ENCODE measurements at places on chromosomes 11 and 22. TPM values are rescaled to one million over a fixed set of nuclear protein-coding genes. Genes with fewer than 3 reads are reported as not detected.

DNA sequence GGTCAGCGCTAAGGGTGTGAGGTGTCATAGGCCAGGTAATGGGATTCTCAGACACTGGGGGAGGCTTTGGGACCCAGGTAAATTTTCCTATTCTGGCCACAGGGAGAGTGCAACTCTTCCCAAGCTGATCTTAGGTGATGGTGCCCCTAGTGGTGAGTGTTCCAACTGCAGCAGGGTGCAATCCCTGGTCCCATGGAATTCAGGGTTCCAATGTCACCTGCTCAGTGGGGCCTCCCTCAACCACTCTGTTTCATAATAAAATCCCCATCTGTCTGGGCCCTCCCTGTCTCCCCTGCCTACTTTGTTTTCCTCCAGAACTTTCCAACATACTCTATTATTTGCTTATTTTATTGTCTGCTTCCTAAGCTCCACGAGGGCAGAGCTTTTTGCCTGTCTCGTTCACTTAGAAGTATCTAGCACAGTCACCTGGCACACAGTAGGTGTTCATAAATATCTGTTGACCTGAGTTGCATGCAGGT is 2.9 kb upstream of the SGSM1 start:
- H3K4me1 ChIP-seq, result peaks cover 5% of the 10 kb centered on the region
- H3K36me3 ChIP-seq, result no peaks in the 10 kb centered on the region
- H3K4me3 ChIP-seq, result no peak overlapping the region
- DNase-seq, result peak; percentile 39
- H3K27me3 ChIP-seq, result peaks cover 2% of the 10 kb centered on the region

The SOX10 gene
- total RNA-seq, result 0.09 TPM

The CADM1 gene
- 57.9 TPM for total RNA-seq

- no peaks in the 10 kb centered on the region for H3K4me1 ChIP-seq
- no peak for DNase-seq
- H3K27me3 ChIP-seq, result no peaks in the 10 kb centered on the region
Observed at GRCh38 chr11:60280412-60280811, at the start of gene MS4A4A. TSS of gene MS4A4A (plus strand) at chr11:60280666. CDS start at chr11:60280676, 10 bp downstream.

The PRG3 gene
- total RNA-seq, result not detected

GRCh38 chr11:93054881-93055280 is 85.4 kb downstream of the MTNR1B start:
- peaks cover 15% of the 10 kb centered on the region for H3K27me3 ChIP-seq
- H3K27ac ChIP-seq, result no peak overlapping the region
- no peak overlapping the region for H3K4me3 ChIP-seq
- no peaks in the 10 kb centered on the region for H3K36me3 ChIP-seq

The IL10RA gene
- total RNA-seq, result 0.38 TPM

The MMP13 gene
- total RNA-seq, result not detected

- peaks cover 20% of the 10 kb centered on the region for H3K36me3 ChIP-seq
- H3K27me3 ChIP-seq, result no peaks in the 10 kb centered on the region
- no peak overlapping the region for H3K4me3 ChIP-seq
- peaks cover 1% of the 10 kb centered on the region for H3K4me1 ChIP-seq
- H3K27ac ChIP-seq, result no peak overlapping the region
- DNase-seq, result no peak
Observed at GRCh38 chr11:73866095-73866579, 10.5 kb downstream of the COA4 start.

DNA sequence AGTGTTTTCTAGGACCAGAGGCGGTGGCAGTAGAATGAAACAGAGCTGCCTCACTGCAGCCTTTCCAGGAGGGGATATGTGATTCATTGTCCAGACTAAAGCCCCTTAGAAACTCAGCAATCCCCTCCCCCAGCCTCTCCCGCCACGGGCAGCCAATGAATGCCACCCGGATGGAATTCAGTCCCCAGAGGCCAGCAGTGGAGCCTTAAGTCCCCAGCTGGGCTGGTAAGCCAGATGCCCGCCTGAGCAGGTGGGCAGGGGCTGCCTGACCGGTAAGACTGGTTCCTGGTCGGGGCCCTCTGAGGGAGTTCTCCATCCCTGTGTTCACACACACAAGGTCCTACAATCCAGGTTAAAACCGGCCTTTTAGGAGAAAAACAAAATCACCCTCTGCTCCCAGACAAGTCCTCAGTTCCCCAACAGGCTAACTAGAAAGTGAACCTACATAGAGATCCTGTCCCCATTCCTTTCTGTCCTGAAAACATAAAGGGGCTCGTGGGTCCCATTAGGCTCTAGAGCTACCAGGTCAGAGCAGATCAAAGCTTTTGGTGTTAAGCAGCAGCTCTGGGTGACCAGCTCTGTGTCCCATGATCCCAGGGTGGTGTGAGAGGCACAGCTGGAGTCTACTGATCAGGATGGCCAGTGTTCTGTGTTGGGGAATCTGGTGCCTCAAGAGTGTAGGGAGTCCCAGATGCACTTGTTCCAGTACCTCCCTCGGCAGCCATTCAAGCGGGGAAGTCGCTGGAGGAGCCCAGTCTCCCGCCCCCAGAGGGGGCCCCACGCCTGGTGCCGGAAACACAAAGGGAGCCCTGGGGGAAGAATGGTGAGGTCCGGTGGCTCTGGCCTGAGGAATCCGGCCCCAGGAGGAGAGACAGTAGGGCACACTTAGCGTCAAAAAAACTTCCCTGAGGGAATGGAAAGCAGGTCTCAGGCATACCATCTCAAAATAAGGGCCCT is 2.6 kb downstream of the PATZ1 start:
- peaks cover 6% of the 10 kb centered on the region for H3K36me3 ChIP-seq
- no peaks in the 10 kb centered on the region for H3K27me3 ChIP-seq
- peak overlapping the region; percentile 74 for H3K4me3 ChIP-seq
- H3K4me1 ChIP-seq, result peaks cover 60% of the 10 kb centered on the region

DNA sequence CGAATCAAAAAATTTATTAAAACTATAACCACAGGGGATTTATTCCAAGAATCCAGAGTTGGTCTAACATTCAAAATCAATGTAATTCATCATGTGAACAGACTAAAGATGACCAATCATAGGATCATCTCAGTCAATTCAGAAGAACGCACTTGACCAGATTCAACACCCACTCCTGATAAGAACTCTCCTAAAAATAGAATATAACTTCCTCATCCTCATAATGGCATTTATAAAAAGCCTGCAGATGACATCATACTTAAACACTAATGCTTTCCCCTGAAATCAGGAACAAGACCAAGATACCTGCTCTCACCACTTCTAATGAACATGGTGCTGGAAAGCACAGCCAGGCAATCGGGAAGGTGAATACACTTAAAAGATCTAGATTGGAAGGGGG is 10.5 kb upstream of the MUC2 start:
- H3K36me3 ChIP-seq, result no peaks in the 10 kb centered on the region
- H3K27ac ChIP-seq, result no peak overlapping the region
- DNase-seq, result no peak
- no peak overlapping the region for H3K4me3 ChIP-seq

- no peak overlapping the region for H3K27ac ChIP-seq
- no peak overlapping the region for H3K4me3 ChIP-seq
- H3K36me3 ChIP-seq, result peaks cover 7% of the 10 kb centered on the region
- no peaks in the 10 kb centered on the region for H3K27me3 ChIP-seq
- no peaks in the 10 kb centered on the region for H3K4me1 ChIP-seq
Observed at GRCh38 chr11:14125529-14125928, 163.0 kb downstream of the SPON1 start.

The GRM5 gene
- 0.35 TPM for total RNA-seq

The MIF gene
- total RNA-seq, result 916 TPM

DNA sequence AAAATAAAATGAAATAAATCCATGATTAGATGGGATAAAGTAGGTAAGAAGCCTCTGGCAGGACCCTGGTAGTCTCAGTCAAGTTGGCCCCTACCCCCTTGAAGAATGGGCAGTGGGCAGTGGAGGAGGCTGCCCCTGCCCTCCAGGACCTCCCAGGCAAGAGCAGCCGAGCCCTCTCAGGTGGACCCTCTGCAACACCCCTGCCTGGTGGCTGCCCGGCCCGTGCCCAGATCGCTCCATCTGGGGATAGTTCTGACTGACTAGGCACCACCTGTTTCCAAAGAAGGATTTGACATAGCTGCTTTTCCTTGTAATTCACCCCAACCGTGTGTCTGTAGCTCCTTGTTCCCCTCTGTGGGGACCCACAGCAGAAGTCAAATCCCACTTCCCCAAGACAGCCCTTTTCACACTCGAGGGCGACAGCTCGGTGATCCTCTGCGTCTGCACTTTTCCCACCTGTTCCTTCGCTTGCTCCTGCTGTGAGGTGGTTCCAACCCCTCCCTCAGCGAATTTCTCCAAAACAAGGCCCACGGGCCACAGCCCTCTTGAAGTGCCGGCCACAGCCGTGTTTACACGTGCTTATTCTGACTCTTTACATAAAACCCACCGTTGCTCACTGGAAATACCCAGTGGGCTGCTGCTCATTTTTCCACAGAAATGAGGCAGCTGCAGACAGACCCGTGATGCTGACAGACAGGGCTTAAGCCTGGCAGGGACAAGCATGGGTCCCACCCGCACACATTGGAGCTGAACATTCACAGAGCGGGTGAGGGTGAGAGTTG is 5.5 kb upstream of the TMPRSS13 start:
- peaks cover 62% of the 10 kb centered on the region for H3K4me1 ChIP-seq
- no peaks in the 10 kb centered on the region for H3K27me3 ChIP-seq
- H3K36me3 ChIP-seq, result no peaks in the 10 kb centered on the region
- no peak for DNase-seq
- no peak overlapping the region for H3K27ac ChIP-seq

The CDC42BPG gene
- total RNA-seq, result 24.6 TPM

- peaks cover 22% of the 10 kb centered on the region for H3K27me3 ChIP-seq
- no peaks in the 10 kb centered on the region for H3K36me3 ChIP-seq
- H3K4me1 ChIP-seq, result no peaks in the 10 kb centered on the region
- no peak overlapping the region for H3K4me3 ChIP-seq
- no peak overlapping the region for H3K27ac ChIP-seq
Observed at GRCh38 chr11:1779806-1780699, 16.3 kb upstream of the CTSD start.

The MAP6 gene
- 1.2 TPM for total RNA-seq

DNA sequence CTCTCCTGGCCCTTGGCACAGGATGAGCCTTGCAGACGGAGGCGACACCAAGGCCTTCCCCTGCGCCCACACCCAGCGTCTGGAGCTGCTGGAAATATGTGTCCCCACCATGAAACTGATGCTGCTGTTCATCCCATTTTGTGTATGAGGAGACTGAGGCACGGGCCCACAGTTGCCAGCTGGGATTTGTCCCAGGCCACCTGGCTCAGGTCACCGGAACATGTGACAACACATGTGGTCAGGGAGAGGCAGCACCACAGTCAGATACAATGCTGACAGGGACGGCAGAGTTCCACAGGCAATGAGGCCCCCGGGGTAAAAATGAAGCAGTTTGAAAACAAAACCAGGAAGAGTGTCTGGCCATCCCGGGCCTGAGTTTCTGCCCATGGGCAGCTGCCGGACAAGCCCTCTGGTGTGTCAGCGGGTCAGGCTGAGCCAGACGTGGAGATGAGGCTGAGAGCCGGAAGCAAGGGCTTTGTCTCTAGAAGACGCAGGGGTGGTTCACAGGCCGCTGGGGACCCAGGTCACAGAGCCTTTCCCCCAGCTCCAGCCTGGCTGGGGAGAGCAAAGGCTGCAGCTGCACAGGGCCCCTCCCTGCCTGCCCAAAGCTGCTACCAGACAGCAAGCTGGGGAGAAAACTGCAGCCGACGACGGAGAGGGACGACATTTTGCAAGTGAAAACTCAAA is 80.7 kb downstream of the CDKN1C start:
- peak overlapping the region; percentile 64 for H3K27ac ChIP-seq
- peaks cover 56% of the 10 kb centered on the region for H3K4me1 ChIP-seq
- H3K4me3 ChIP-seq, result no peak overlapping the region
- H3K27me3 ChIP-seq, result no peaks in the 10 kb centered on the region

DNA sequence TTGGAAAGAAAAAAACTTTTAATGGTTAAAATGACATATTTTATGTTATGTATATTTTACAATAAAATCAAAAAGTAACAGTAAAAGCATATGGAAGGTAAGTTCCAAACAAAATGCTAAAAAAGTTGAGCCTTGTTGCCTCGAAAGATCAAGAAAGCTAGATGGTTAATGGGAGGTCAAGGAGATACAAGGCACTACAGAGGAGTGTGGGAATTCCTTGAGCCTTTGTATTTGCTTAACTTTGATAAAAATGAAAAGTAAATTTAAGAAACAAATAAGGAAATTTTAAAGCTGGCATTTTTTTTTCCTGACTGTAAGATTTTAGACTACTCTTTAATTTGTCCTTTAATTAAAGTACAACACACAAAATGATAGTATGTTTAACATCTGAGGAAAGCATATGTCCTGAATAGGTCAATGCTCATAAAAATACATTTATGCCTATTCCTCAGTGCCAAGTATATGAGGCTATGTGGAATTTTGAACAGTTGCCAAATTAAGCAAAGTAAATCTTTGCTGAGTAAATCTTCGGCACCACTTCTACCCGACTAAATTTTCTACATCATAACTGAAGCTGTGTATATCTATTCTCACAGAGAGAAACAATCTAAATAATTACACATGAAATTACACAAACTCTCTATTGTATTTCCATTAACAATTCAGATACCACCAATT is 108.8 kb downstream of the TTC28 start:
- H3K27ac ChIP-seq, result no peak overlapping the region
- no peak for DNase-seq
- H3K36me3 ChIP-seq, result peaks cover 2% of the 10 kb centered on the region
- peaks cover 4% of the 10 kb centered on the region for H3K4me1 ChIP-seq
- H3K27me3 ChIP-seq, result no peaks in the 10 kb centered on the region

GRCh38 chr11:105158436-105158835 is 18.9 kb upstream of the CARD18 start:
- no peaks in the 10 kb centered on the region for H3K36me3 ChIP-seq
- H3K4me3 ChIP-seq, result no peak overlapping the region

GRCh38 chr22:24200619-24201212 is 19.4 kb downstream of the SUSD2 start:
- H3K4me3 ChIP-seq, result no peak overlapping the region
- H3K36me3 ChIP-seq, result no peaks in the 10 kb centered on the region
- DNase-seq, result no peak
- peaks cover 23% of the 10 kb centered on the region for H3K4me1 ChIP-seq
- H3K27me3 ChIP-seq, result no peaks in the 10 kb centered on the region

GRCh38 chr11:120031156-120031555 is 106.8 kb downstream of the TRIM29 start:
- no peaks in the 10 kb centered on the region for H3K27me3 ChIP-seq
- H3K4me1 ChIP-seq, result peaks cover 36% of the 10 kb centered on the region
- H3K4me3 ChIP-seq, result no peak overlapping the region

- DNase-seq, result no peak
- H3K4me3 ChIP-seq, result no peak overlapping the region
- H3K27ac ChIP-seq, result no peak overlapping the region
- no peaks in the 10 kb centered on the region for H3K27me3 ChIP-seq
Observed at GRCh38 chr11:105361651-105362050, 222.1 kb upstream of the CARD18 start.

GRCh38 chr11:44840521-44841251 is 110.0 kb downstream of the TP53I11 start:
- H3K36me3 ChIP-seq, result peaks cover 11% of the 10 kb centered on the region
- no peak overlapping the region for H3K4me3 ChIP-seq

DNA sequence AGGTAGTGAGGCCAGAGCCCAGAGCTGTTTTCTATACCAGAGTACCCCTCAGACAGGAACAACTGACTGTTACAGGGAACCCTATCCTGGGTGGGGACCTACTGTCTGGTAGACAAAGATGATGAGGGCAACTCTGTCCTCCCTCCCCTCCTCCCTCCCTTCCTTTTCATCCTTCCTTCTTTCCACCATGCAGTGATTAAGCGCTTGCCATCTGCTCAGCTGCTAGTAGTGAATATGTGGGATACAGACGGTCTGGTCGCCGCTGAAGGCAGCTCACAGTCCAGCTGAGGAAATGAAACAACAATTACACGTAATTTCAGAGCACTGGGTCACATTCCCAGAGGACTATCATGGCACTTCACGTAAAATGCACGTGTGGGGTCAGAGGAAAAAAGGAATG is 597.1 kb downstream of the BUD13 start:
- H3K27ac ChIP-seq, result no peak overlapping the region
- no peak overlapping the region for H3K4me3 ChIP-seq
- peaks cover 16% of the 10 kb centered on the region for H3K4me1 ChIP-seq
- no peaks in the 10 kb centered on the region for H3K36me3 ChIP-seq
- no peak for DNase-seq
- H3K27me3 ChIP-seq, result peaks cover 11% of the 10 kb centered on the region

The TTC36 gene
- 1.1 TPM for total RNA-seq
